ENCODE measurements at places on chromosomes 16 and 17.

GRCh38 chr16:66717776-66718175 lies 21.2 kb upstream of the CMTM4 start:
- no peak for DNase-seq

DNA sequence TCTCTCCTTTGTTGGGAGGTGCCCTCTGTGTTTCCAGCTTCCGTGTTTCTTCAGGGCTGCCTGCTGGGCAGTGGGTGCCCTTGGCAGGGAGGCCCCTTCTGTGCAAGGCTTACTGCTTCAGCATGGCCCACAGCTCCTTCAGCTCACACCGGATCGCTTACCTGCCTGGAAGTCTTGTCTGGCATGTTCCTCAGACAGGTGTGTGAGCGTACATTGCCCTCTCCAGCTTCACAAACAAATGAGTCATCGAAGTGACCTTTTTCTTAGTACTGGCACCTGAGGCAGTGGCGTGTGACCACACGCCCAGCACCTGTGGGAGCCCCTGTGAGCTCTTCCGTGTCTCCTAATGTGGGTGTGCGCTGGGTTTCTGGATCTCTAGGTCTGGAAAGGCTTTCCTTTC lies 3.5 kb downstream of the RAB40C start:
- no peak for DNase-seq

- no peak for DNase-seq
These were observed 461.7 kb upstream of the DYNLRB2 start for GRCh38 chr16:80079072-80079471.

- no peak for DNase-seq
These were observed 435.0 kb downstream of the TMEM114 start for GRCh38 chr16:8155275-8155674.

DNA sequence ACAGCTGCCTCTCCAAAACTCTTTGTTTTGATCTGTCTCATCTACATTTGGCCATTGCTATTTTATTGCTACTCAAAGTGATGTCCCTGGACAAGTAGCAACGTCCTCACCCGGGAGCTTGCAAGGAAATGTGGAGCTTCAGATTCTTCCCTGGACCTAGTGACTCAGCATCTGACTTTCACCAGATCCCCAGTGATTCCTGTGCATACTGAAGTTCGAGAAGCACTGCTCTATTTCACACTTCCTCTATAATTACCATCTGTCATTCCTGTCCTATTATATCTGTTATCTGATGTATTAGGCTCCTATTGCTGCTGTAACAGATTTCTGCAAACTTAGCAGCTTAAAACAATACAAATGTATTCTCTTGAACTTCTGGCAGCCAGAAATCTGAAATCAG lies 28.5 kb upstream of the VAT1L start:
- no peak for DNase-seq

DNA sequence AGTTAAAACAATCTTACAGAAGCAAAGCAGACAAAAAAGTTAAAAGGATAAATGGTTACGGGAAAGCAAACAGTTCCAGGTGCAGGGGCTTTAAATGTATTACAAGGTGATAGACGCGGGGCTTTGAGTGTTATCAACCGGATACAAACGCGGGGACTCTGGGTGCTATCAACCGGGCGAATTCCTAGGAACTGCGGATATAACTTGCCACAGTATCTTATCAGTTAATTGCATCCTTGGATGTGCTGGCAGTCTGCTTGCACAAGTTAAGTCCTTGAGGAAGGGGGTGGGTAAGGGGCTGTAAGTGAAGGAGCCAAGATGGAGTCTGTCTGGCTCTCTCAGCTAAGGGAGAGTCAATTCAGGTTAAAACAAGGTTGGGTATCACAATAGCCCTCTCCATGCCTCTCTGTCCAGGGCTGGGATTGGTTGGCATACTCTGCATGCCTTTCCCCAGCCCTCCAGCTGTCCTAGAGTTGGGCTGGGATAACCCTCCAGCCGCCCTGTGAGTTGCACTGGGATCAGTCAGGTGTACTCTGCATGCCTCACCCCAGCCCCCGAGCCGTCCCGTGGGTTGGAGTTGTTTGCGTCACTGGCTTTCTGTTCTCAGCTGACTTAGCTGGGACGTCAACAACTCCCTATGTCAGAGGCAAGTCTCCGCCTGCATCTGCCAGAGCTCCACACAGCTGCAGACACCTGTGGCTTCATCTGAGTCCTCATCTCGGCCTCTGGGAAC lies 40.9 kb downstream of the TMEM235 start:
- DNase-seq, result peak; percentile 77

GRCh38 chr17:74070998-74071679 lies 132.3 kb upstream of the RPL38 start:
- DNase-seq, result no peak

DNA sequence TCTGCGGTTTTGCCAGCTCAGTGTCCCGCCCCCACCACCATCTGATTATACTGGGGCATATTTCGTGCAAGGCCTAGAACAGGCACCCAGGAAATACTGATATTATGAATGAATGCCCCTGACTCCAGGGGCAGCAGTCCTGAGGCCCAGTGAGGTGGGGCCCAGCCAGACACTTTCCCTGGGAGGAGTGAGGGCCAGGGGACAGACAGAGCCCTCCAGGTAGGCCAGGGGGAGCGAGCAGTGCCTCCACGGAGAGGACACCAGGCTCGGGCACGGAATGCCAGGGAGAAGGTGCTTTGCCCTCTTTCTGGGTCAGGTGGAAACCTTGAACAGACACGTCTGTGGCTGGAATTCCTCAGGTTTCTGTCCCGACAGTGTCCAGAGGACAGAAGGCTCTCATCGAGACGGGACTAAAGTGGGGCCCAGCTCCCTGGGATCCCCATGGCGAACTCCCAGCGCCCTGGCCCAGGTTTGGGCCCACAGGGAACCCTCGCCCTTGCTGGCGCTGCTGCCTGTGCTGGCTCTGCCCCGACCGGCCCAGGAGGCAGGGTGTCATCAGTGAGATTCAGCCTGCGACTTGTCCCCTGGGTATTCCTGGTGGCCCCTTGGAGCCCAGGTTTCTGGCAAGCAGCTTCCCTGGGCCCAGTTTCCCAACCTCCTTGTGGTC lies 4.3 kb downstream of the KATNB1 start:
- DNase-seq, result no peak

GRCh38 chr17:44751806-44752205 lies 7.0 kb upstream of the ADAM11 start:
- DNase-seq, result no peak

- no peak for DNase-seq
These were observed 11.7 kb downstream of the C17orf67 start for GRCh38 chr17:56821847-56822534.

- no peak for DNase-seq
These were observed 1.3 kb upstream of the PABPN1L start for GRCh38 chr16:88867581-88868246.

DNA sequence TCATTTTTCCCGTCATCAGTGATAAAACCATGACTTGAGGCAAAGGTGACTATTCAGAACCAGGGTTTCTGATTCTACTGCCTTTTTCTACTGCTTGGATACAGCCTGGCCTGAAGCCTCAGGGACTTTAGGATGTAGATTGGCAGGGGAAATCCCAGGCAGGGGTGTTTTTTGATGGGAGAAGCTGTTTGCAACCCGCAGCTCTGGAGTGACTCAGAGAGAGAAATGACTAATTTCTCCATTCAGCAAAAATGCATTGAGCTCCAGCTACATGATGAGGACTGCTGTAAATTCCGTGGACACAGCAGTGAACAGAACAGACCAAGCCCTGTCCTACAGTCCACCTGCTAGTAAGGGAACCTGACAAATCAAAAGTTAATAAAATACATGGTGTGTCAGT lies 560.6 kb downstream of the CDH13 start:
- no peak for DNase-seq

- DNase-seq, result no peak
These were observed 17.9 kb upstream of the TRPV3 start for GRCh38 chr17:3575511-3575910.

DNA sequence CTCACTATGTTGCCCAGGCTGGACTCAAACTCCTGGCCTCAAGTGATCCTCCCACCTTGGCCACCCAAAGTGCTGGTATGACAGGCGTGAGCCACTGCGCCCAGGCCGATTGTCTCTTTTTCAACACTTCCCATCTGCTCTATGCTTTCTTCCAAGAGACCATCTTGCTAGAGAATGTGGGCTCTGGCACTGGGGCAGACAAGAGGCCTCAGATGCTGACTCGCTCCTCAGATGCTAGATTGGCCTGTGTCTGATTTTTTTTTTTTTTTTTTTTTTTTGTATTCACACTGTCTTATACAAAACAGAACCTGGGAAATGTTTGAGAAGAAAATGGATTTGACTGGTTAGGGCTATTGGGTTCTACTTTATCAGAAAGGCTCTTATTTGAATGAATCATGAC lies 58.2 kb downstream of the CYB5D2 start:
- no peak for DNase-seq

- no peak for DNase-seq
These were observed 11.7 kb upstream of the SCNN1B start for GRCh38 chr16:23290189-23291062.

DNA sequence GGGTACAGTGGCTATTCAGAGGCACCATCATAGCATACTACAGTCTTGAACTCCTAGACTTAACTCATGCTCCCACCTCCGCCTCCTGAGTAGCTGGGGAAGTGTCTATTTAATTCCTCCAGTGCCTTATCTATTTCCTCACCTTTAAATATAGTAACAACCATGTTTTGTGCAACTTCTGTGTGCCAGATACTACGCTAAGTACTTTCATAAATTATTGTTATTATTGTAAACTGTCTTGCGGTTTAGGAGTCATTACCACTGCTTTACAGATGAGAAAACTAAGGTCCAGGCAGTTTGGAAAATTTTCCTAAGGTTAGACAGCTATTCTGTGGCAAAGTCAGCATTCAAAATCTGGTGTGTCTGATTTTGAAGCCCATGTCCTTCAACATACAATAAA lies 359.1 kb upstream of the XYLT1 start:
- DNase-seq, result no peak

DNA sequence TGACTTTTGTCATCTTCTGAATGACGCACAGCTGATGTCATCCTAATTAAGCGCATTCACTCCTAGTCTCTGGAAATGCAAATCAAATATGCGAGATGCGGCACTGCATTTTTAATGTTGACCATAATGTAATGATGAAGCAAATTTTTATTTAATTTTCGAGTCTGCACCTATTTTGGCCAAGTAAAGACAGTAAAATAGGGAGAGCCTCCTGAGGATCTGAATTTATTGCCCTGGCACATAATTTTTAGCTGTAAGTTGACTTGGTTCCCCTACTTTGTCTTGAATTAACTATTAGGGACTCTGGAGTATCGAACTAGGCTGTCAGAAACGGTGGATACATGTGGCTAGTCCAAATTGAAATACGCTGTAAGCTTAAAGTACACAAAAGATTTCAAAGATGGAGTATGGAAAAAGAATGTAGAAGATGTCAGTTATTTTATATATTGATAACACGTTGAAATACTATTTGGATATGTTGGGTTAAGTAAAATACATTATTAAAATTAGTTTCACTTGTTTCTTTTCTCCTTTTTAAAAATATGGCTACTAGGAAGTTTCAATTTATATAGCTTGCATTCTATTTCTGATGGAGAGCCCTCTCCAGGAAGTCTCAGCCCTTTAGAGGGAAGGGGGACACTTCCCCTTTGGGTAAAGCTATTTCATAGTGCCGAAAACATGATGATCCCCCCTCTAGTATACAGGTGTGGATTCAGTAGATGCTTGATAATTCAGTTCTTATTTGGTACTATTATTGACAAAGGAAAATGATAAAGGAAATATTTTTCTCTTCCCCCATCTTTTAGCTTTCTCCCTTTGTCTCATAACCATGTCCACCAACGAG lies 991 bp downstream of the KPNA2 start:
- DNase-seq, result no peak

GRCh38 chr17:65143889-65144604 lies 6.9 kb downstream of the RGS9 start:
- DNase-seq, result no peak

DNA sequence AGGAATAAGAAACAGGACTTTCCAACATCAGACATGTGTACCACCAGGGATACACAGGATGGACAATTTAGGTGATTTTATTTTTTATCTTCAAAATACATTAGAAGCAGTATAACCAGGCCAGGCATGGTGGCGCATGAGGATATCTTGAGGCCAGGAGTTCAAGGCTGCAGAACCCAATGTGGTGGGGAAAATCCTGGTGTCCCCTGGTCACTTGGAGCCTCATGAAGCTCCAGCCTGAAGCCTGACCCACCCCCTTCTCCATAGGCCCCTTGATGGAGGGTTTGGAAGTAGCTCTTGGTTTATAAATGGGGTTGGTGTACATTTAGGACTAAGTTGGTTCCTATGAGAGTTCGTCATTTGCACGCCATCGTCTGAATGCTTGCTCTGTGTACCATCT lies 88.6 kb downstream of the MYH11 start:
- DNase-seq, result no peak

DNA sequence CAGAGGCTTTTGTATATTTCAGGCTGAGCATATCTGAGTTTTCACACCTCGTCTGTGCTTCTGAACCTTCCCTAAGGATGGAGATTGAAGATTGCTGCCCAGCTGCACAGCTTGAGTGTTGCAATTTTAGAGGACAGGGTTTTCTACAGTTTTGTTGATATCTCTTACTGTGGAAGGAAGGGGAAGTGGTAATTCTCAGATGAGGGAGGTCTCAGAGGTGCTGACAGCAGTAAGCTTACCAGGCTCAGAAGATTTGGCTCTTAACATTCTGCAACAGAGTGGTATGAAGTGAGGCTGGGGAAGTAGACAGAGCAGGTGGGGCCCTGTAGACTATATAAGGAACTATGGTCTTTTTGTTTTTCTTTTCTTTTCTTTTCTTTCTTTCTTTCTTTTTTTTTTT lies 45.8 kb upstream of the ARHGAP17 start:
- peak; percentile 80 for DNase-seq

GRCh38 chr17:4789951-4790704 lies 1.4 kb downstream of the GLTPD2 start:
- peak; percentile 74 for DNase-seq

DNA sequence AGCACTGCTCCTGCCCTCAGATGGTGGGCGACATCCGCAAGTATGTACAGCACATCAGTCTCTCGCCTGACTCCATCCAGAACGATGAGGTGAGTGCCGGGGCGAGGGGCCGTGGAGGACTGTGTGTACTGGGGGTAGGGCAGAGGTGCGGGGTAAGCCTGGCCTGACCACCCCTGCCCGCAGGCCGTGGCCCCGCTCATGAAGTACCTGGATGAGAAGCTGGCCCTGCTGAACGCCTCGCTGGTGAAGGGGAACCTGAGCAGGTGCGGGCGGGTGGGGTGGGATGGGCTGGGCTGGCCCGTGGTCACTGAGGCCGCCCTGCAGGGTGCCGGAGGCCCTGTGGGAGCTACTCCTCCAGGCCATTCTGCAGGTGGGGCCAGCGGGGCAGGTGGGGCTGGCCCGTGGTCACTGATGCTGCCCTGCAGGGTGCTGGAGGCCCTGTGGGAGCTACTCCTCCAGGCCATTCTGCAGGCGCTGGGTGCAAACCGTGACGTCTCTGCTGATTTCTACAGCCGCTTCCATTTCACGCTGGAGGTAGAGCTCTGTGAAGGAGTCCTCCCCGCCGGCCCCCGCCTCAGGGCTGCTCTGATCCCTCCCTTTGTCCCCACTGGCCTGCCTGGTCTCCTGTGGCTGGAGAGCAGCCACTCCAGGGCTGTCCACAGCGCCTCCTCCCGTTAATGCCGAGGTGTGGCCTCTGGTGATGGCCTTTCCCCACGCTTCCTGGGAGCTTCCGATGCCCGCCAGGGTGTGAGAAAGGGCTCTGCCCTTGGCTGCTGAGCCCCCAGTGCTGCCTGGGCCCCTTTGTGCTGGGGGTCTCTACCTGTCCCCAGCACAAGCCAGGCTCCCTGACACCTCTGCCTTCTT lies 5.0 kb downstream of the TSR3 start:
- no peak for DNase-seq
